ENCODE measurements at places on chromosomes 3 and 15. TPM values are rescaled to one million over a fixed set of nuclear protein-coding genes. Genes with fewer than 3 reads are reported as not detected.

PLSCR2 gene
- not detected for total RNA-seq

TSC22D2 gene
- total RNA-seq = 25.8 TPM

MUSTN1 gene
- total RNA-seq = 0.84 TPM

ADCY5 gene
- 18.5 TPM for total RNA-seq

CMTM7 gene
- total RNA-seq = 30.6 TPM

ALCAM gene
- total RNA-seq = 35.7 TPM

FGF7 gene
- not detected for total RNA-seq

INKA1 gene
- total RNA-seq = 1.8 TPM

PARL gene
- 81.3 TPM for total RNA-seq

NR1I2 gene
- 0.28 TPM for total RNA-seq

EEF1AKMT4 gene
- total RNA-seq = 9.6 TPM

TMEM207 gene
- total RNA-seq = not detected

TRH gene
- total RNA-seq = not detected

RTP4 gene
- not detected for total RNA-seq

DUOX1 gene
- total RNA-seq = 0.84 TPM

ACKR2 gene
- total RNA-seq = 0.09 TPM

ITIH1 gene
- not detected for total RNA-seq

ADGRG7 gene
- not detected for total RNA-seq

BTLA gene
- total RNA-seq = not detected

ZNF662 gene
- total RNA-seq = not detected

ZPLD1 gene
- not detected for total RNA-seq

SAMD7 gene
- total RNA-seq = not detected

SHC4 gene
- 0.30 TPM for total RNA-seq

ZNF717 gene
- total RNA-seq = not detected

NEK11 gene
- not detected for total RNA-seq

LDHAL6B gene
- total RNA-seq = not detected

ACTR8 gene
- 25.4 TPM for total RNA-seq

DGKG gene
- not detected for total RNA-seq

SMAD6 gene
- total RNA-seq = 7.0 TPM

CPNE9 gene
- 4.4 TPM for total RNA-seq

HOMER2 gene
- total RNA-seq = 26.2 TPM

CADPS gene
- 10.2 TPM for total RNA-seq

RBP2 gene
- not detected for total RNA-seq

SLC22A13 gene
- 0.54 TPM for total RNA-seq

FBXW12 gene
- not detected for total RNA-seq

SPG21 gene
- 68.6 TPM for total RNA-seq

TUSC2 gene
- 30.8 TPM for total RNA-seq

ZNF621 gene
- 15.8 TPM for total RNA-seq

OSBPL10 gene
- 88.8 TPM for total RNA-seq

FSD2 gene
- not detected for total RNA-seq

CPLX3 gene
- total RNA-seq = not detected

ZNF660 gene
- 11.7 TPM for total RNA-seq

CCDC13 gene
- total RNA-seq = not detected

HRG gene
- total RNA-seq = 0.15 TPM

DAPK2 gene
- 2.9 TPM for total RNA-seq

DISP2 gene
- 3.4 TPM for total RNA-seq

FRMD5 gene
- total RNA-seq = 12.6 TPM

GABRB3 gene
- total RNA-seq = 163 TPM

C2CD4A gene
- total RNA-seq = not detected
